MV-4-11 (cell line): ENCODE measurements at places on chromosomes 5 and 9.

DNA sequence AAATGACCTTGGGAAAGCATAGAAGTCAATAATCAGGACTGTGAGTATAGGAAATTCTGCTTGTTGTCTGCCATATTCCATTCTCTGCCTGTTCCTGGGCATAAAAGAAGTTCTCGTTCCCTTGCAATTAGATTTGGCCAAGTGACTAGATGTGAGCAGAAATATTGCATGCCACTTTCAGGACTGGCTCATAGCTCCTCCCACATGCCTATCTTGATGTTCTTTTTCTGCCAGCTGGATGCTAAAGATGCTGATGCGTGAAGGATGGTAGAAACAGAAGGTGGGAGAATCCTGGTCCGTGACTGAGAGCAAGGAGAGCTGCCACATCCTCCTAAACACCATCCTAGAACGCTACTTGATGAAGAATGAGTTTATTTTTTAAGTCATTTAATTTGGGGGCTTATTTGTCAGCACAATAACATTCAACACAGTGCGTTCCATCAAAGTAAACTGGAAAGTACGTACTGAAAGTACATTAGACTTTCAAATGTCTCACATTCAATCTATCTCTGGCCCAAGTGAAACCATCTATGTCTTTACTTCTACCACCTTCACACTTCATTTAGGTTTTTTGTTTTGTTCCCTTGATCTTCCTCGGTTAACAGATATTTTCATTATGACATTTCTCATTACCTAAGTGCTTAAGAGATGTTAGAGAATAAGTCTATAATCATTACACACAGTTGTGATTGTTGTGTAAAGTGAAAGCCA is 648.5 kb downstream of the RAB3C start:
- DNase-seq, result no peak

DNA sequence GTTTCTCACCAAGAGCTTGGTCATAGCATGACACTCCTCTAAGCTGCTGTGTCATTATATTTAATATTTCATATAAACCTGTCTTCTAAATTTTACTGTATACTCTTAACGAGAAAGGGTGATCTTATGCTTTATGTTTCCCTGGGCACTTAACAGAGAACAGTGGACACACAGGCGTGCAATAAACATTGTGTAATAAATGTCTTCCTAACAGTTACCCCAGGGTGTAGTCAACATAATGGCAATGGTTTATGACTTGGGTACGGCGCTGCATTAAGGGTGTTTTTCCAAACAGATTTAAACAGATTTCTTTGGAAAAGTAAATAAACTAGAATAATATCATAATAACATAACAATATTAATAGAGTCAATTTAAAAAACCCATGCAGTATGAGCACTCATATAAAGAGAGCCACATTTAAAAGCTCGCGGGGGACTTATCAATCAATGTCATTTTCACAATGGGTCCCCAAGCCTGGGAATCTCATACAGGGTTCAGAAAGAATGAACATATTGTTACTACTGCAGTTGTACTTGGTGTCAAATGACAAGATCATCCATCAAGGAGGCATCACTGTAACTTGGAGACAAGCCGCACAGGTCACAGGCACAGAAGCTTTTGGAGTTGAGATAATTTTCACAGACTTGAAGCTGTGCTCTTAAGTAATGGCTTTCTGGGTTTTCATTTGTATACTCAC is 376.4 kb downstream of the CTNND2 start:
- no peak for DNase-seq

GRCh38 chr5:74194196-74194595 is 446.3 kb downstream of the ENC1 start:
- DNase-seq, result no peak

- DNase-seq, result no peak
Measured at GRCh38 chr5:171599957-171600612, 180.6 kb downstream of the FGF18 start.

- DNase-seq, result no peak
Measured at GRCh38 chr5:179564526-179564925, 14.2 kb downstream of the RUFY1 start.

DNA sequence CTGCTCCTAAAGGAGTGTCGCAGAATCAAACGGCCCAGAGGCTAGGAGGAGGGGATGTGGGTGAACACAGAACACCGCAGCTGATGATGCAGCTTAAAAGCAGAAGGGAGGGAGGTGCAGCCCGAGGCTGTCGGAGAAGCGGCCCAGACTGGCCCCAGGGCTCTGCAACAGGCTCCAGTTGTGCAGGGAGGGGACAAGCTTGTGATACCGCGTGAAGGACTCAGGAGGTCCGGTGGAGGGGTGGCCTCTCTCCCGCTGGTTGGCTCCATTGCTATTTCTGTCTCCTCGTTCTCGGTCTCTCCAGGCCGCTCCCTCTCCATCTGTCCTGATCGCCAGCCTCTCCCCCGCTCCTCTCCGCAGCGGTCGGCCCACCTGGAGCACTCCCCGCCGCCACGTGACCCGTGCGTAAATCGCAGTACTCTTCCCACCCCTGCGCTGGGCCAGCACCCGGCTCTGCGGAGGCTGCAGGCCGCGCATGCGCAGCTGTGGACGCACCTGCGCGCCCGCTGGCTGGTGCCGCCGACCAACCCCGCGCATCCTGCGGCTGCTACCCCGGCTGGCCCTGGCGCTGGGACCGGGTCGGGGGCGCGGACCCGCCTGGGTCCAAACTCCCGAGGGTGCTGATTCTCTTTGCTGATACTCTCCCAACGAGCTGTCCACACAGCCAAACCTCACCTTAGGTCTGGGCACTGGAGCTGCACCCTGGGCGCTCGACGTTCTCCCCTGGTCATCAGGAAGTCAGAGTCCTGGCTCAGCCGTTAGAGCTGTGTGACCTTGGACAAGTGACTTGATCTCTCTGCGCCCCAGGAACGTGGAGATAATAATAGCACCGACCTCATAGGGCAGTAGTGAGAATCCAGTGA is 3.7 kb upstream of the STXBP1 start:
- DNase-seq, result peak; percentile 58

DNA sequence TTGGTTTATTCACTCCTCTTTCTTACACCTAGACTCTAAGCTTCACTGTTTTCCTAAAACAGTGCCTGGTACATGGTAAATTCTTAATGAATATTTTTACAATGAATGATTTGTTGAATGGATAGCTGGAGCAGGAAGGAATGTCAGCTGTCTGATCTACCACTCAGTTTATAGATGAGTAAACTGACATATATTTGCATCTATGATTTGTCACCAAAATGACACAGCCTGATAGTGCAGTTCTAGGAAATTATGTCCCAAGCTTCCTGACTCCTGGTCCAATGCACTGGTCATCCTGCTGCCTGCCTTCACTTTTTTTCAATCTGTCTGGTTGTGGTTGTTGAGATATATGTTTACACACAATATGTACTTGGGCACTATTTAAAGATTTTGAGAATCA is 651.7 kb upstream of the WWC1 start:
- no peak for DNase-seq

DNA sequence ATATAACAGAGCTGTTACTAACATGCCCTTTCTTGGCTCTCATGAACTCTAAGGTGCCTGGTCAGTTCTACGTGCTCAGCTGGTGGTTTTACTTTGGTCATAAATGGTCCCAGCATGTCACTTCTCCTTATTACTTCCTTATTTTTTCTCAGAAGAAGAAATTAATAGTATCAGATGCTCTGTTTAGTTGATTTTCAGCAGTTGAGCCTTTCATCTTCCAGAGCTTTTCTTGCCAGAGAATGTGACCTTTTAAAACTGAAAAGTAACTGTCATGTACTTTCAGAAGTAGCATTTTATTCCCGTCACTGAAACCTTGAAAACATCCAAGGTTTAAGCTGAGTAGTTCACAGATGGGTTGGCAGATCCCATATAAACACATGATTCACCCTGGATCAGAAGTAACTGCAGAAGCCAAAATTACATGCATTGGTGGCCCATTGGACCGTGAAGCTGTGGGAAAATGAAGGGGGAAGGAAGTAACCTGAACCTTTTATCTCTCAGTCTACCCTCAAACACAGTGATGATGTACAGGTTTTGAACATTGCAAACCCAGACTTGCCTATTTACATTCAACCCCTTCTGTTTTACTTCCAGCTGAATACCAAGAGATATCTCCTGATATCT is 50.5 kb downstream of the HACD4 start:
- peak; percentile 83 for DNase-seq

DNA sequence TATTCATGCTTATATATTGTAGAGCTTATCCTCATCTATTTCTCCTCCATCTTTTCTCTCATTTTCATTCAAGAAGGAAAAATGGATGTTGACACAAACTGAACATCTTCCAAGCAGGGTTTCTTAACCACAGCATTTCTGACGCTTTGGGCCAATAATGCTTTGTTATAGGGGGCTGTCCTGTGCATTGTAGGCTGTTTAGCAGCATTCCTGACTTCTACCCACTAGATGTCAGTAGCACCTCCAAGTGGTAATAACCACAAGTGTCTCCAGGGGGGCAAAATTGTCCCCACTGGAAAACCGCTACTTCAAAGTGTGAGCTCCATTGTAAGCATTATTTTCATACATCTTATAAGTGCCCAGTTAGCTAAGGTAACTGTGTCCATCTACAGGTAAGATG is 2.6 kb upstream of the TXNDC8 start:
- peak; percentile 19 for DNase-seq

GRCh38 chr9:125815568-125815967 is 68.4 kb downstream of the PBX3 start:
- no peak for DNase-seq

DNA sequence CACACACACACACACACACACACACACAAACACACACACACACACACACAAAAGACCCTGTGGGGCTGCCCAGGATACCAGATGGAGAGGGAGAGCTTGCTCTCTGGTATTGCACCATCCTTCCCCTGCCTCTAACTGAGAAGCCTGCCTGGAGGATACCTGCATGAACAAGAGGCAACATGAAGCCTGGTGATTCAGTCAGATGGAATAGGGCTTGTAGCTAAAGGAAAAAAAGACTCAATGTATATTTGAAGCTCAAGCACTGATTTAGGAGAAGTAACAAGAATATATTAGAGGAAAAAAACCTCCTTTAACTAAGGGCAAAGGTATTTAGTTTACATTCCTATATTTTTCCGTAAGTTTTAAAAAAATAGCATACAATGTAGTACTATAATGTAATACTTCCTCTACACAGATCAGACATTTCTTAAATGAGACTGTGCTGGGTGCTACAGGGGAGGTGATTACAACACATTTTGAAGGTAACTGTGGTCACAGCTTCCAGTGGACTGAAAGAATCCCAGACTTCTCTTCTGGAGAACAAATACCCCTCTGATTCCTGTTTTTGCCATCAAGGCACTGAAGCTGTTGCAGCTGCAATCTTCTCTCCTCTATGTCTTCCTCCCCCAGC is 169.3 kb downstream of the DCP2 start:
- no peak for DNase-seq
